GM23338 (cell line): ENCODE measurements at places on chromosomes 7 and 10. TPM values are rescaled to one million over a fixed set of nuclear protein-coding genes. Genes with fewer than 3 reads are reported as not detected.

- no peak for DNase-seq
Observed at GRCh38 chr7:45624392-45624760, 50.2 kb downstream of the ADCY1 start.

DNA sequence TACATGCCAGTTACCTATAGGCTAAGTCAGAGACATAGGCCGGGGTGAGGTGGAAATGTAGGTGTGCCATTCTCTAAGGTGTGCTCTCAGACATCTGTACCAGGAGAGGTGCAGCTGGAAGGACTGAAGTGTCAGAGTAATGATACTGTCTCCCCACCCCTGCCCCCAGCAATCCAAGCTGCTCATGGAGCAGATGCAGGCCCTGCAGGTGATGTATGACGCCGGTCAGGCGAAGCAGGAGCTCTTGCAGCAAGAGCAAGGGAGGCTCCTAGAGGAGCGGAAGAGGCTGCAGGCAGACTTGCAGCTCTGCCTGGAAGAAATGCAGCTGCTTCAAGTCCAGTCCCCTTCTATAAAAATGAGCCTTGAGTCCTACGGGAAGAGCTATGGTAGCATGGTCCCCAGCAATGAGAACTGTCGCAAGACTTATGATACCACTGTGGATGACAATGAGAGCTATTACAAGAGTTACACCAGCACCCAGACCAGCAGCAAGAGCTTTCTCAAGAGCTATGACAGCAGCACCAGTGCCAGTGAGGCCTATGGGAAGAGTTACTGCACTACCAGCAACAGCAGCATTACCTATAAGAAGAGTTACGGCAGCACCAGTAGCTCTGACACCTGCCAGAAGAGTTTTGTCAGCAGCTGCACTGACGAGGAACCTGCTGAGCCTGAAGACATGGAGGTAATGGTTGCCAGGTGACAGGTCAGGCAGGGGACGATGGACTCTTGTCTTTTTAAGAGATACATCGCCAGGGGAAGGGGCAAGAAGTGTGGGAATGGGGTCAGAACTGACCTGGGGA is 18.4 kb upstream of the FLNC start:
- DNase-seq: no peak

- DNase-seq: peak; percentile 82
Observed at GRCh38 chr7:111763221-111763801, 201.0 kb upstream of the IMMP2L start.

- peak; percentile 16 for DNase-seq
Observed at GRCh38 chr10:96794836-96795733, 37.0 kb upstream of the LCOR start.

DNA sequence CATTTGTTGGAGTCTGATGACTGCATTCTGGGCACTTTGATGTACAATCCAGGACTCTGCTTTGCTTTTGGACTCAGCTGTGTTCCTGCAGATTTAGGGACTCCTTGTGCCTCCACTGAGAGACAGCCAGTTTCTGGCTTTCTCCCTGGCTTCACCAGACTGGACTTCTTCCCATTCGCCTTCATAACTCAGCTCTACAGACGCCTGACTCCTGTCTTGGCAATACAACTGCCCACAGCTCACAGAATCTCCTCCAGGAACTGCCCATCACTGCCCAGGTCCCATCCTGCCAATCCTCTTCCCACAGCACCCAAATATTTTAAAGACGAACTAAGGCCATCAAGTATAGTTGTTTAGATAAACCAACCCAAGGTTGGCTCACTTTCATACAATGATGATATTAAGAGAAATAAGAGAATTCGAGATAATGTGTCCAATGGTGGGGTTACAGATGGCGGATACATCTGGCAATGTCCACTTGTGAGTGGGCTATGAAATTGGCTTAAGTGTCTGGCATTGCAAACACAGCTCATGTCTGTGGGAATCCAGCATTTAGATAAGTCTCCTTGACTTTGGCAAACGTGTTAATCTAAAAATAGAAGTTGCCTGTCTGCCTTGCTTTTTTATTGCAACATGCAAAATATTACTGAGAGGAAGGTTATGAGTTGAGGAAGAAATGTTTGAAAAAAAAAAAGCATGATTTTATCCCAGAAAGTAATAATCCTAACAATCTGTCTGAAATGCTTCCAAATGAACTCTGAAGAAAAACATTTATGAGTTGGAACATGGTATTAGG is 95.1 kb downstream of the ITGA8 start:
- no peak for DNase-seq

- DNase-seq: peak; percentile 36
Observed at GRCh38 chr7:18356191-18356645, 139.3 kb upstream of the HDAC9 start.

GRCh38 chr10:35420044-35420443 is 83.7 kb downstream of the CCNY start:
- DNase-seq: no peak

Gene TMEM254
- 21.1 and 21.2 TPM in 2 replicates for total RNA-seq

Gene FOXI2
- 1.1 and 1.3 TPM in 2 replicates for total RNA-seq

DNA sequence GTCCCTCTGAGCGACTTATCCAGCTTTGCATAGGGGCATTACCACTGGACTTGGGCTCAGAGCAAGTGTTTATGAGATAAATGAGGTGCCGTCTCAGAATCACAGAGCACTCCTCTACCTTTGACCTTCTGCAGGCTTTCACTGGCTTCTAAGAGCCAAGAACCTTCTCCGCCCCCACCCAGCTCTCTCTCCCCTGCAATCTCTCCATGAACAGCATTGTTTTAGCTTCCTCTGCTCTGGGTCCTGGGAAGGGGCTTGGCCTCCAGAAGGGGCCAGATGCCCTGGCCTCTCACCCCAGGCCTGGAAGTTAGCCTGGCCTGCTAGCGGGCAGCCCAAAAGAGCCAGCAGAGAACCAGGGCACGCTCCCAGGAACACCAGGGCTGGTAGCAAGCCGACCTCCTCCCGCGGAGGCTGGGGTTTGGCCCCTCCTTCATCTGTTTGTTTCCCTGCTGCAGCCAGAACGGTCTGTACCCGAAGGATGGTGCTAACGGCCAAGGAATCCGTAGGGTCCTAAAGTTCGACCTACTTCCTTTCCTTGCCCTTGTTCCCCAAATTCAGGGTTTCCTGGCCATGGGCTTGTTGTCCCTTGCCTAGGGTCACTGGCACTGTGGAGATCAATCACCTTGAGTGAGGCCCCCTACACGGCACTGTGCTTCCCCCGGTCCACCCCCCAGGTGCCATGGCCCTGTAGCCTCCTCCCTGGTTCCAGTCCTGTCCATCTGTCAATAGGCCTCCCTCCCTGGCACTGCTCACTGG is 18.7 kb upstream of the DDIT4 start:
- peak; percentile 87 for DNase-seq

Gene SFTPA1
- total RNA-seq: not detected in 2 replicates

GRCh38 chr10:97081621-97082235 is 104.0 kb downstream of the SLIT1 start:
- DNase-seq: peak; percentile 93

DNA sequence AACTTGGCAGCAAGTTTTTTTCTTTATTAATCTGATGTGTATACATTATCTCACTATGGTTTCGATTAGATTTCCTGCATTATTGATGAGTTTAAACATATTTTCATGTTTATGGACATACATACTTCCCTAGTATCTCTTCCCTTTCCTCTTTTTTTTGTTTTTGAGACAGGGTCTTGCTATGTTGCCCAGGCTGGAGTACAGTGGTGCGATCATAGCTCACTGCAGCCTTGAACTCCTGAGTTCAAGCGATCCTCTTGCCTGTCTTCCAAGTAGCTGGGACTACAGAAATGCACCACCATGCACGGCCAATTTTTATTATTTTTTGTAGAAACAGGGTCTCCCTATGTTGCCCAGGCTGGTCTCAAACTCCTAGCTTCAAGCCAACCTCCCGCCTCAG is 18.9 kb downstream of the BAZ1B start:
- no peak for DNase-seq

GRCh38 chr7:10724449-10724848 is 249.2 kb upstream of the PHF14 start:
- no peak for DNase-seq

GRCh38 chr10:92550924-92551323 is 23.0 kb downstream of the IDE start:
- no peak for DNase-seq

DNA sequence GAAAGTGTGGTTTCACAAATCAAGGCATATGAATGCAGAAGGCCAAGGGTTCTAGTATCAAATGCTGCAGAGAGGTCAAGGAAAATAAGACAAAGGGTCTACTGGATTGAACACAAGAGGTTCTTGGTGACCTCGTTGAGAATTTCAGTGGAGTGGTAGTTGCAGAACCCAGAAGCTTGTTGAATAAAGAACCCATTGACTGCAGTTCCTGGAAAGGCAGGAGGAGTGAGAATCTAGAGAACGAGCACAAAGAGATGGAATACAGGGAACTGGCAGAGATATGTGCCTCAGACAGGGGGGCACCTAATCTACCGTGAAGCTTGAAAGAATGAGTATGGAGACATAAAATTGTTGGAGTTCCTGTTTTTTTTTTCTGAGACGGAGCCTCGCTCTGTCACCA is 3.5 kb upstream of the SEPTIN7 start:
- DNase-seq: no peak

DNA sequence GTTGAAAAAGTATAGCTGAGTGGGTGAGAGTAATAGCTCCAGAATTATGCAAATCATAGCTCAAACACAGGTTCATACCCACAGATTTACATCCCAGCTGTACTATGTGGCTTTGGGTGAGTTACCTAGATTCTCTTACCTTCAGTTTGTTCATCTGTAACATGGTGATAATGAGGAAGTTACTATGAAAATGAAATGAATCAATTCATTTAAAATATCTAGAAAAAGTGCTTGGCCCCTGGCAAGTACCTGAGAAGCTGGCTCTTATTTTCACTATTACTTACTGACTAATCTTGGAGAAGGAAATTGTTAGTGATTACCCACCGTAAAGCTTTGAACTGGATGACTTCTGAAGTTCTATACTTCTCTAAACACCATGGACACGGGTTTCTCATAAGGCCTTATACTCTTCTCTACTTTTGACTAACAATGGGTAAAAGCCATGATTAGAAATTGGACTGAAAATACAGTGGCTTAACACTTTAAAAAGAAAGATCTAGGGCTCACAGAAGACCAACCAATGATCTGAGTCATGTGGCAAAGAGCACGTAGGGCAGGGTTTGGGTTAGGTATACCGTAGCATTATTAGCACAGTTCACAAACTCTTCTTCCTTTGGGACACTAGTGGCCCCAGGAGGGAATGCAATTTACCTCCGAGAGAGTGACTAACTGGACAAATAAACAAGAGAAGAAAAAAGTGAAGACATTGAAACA is 149.2 kb downstream of the PLPP4 start:
- no peak for DNase-seq

- DNase-seq: peak; percentile 96
Observed at GRCh38 chr7:52088008-52088901, 771.6 kb upstream of the COBL start.

- DNase-seq: no peak
Observed at GRCh38 chr7:1850976-1851571, 181.0 kb downstream of the ELFN1 start.

DNA sequence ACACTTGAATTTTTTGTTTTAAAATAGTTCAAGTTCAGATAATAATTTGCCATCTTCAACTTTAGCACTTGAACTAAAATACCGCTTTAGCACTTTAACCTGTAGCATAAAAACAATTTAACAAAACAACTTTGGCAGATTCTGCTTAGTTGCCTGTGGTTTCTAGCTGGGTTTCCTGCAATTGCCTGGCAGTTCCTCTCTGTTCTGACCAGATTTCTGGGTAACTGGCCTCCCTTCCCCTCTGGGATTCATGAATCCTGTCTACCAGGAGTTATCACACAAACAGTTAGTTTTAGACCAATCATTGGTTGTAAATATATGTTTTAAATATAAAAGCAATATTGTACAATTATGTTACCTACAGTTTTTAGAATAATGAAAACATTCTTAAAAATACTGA is 89.8 kb upstream of the HDAC9 start:
- no peak for DNase-seq

GRCh38 chr7:123417580-123417979 is 116.8 kb downstream of the IQUB start:
- DNase-seq: no peak

DNA sequence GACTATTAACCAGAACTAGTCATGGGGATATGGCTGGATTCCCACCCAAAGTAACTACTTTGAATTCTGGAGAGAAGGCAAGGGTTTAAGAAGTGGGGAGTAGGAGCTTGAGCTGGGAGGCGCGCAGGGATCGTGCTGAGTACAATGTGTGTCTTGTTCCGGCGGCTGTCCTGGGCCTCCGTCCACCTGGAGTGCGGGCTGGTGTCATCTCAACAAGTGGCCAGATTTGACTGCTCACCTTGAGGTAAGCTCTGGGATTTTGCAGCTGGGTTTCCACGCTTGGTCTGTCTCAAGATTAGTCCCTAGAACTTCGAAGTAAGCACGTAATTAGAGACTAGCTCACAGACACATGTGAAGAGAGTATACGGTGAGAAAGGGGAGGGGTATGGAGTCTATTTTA is 49.4 kb downstream of the GLRX3 start:
- no peak for DNase-seq

Gene HOXA6
- total RNA-seq: not detected in 2 replicates

- DNase-seq: no peak
Observed at GRCh38 chr7:155883491-155884224, 71.4 kb upstream of the SHH start.

- DNase-seq: no peak
Observed at GRCh38 chr10:113052076-113052830, 102.2 kb downstream of the TCF7L2 start.

DNA sequence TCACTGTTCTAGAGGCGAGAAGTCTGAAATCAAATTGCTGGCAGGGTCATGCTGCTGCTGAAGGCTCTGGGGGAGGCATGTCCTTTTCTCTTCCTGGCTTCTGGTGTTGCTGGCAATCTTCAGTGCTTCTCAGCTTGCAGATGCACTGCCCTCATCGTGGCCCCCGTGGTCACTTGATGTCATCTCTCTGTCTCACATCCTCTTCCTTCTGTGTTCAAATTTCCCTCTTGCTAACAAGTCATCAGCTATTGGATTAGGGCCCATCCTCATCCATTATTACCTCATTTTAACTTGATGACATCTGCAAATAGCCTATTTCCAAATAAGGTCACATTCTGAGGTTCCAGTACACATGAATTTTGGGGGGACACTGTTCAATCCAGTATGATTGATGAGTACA is 36.6 kb upstream of the SRGN start:
- DNase-seq: no peak

DNA sequence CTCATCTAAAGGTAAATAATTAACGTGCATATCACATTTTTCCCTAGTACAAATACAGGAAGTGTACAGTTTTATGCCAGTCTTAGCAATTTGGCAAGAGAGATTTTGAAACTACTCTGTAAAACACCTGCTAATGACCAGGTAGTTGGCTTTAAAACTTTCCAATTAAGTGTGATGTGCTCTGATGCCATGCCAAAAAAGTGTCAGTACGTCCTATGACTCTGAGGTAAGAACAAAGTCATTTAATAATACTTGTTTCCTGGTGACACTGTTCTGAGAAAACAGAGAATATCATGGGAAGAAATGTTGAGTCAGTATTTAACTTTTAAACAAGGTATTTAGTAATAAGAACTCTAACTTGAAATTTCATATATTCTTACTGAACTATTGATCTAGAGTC is 9.6 kb downstream of the PDZD8 start:
- DNase-seq: no peak

DNA sequence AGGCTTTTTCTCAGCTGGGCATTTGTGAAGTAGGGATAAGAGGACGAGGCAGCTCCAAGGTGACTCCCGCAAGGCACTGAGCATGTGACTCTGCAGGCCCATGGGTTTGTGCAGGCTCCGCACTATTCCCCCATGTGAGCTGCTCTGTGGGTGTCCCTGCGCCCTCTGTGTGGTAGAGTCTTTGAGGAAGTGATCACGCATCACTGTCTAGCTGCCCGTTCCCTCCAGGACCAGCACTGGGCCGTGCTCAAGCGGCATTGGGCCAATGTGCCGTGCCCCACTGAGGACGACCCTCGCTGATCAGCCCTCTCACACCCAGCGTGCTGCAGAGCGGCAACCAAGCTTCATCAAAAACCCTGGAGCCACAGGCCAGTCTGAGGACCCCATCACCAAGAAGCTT is 7.5 kb downstream of the PRKAG2 start:
- no peak for DNase-seq
